ENCODE measurements at places on chromosomes 1 and 21. TPM values are rescaled to one million over a fixed set of nuclear protein-coding genes. Genes with fewer than 3 reads are reported as not detected.

GRCh38 chr1:179930867-179931266, 23.7 kb upstream of the CEP350 start:
- DNase-seq: no peak

DNA sequence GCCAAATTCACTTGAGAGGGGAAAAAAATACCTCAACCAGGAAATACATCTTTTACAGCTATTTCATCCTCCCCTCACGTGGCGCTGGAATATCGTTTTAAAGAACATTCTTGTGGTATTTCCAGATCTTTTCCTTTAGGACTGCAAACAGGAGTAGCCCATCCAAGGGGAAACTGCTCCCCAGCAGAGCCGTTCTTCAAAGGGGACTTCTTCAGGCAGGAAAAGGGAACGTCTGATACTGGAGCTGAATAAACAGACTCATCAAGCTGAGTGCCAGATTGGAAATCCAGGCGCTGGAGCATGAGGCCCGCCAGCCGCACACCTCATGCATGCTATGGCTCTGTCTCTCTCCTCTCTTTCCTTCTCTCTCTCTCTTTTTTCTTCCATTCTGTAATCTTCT, 34.0 kb upstream of the PROX1 start:
- no peak for DNase-seq

Gene CNIH3
- 1.3 TPM for total RNA-seq

GRCh38 chr1:23577056-23578004, 18.0 kb upstream of the ID3 start:
- DNase-seq: no peak

Gene SPATA45
- not detected for total RNA-seq

DNA sequence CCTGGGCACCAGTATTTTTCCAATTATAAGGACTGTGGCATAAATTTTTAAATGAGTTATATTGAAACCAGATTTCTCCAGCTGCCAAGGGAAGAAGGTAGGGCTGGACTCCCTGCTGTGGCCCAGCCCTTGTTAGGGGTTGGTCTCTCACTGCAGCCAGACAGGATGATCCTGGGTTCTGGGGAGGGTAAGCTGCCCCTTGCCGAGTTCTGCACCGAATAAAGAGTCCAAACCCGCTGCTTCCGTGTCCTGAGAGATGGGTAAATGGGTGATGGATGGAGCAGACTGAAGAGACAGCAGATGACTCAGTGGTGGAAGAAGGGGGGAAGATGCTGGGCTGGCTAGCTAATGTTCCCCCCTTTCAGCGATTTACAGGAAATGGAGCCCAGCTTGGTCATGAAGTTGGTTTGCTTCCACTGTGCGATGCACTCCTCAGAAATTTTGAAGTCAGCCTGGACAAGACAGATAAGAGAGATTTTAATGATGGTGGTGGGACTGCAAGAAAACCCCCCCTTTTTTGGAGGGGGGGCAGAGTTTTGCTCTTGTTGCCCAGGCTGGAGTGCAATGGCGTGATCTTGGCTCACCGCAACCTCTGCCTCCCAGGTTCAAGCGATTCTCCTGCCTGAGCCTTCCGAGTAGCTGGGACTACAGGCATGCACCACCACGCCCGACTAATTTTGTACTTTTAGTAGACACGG, 41.4 kb downstream of the YARS1 start:
- DNase-seq: no peak

DNA sequence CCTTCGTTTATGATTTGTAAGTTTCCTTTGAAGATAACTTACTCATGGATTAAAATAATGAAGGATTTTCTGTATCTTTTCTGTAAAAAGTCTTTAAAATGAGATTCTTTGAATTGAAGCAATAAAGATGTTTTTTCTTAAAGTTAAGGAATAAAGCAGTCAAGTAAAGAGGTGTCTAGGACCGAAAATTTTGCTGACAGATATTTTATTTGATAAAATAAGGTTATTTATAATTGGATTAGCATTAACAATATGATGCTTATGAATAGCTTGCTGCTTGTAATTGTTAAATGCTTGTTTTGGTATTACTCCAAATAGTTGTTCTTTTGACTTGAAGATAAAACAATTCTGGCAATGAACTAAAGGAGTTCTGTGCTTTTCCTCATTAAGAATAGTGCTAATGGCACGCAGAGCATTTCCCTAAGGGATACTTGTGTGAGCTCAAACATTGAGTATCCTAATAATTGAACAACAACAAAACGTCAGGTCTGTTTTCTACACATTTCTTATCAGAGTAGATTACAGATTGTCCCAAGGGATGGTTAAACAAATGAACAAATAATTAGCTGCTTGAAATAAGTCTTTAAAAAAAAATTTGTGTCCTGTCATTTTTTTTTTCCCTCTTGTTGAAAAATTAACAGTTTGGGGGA, 16.6 kb downstream of the TSNAX start:
- no peak for DNase-seq

Gene TEDDM1
- not detected for total RNA-seq

Measured in right atrium auricular region (tissue), 2 donors.